A673 (cell line): ENCODE measurements at places on chromosomes 6 and 20.

DNA sequence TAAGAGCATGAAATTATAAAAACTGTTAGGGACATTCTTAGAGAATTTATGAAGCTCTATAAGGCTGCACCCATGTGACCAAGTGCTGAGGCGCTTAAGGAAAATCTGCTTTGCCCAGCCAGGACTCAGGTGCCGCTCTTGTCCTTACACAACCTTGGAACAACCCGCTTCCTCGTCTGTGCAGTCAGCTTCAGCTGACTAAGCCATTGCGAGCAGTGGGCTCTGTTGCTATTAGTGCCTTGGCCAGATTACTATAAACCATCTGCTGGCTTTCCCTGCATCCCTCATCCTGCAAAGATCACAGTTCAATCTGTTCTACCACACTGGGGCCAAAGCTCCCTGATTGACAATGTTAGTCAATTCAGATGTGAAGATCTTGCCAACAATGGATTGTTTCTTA is 89.1 kb upstream of the E2F3 start:
- DNase-seq, result no peak

DNA sequence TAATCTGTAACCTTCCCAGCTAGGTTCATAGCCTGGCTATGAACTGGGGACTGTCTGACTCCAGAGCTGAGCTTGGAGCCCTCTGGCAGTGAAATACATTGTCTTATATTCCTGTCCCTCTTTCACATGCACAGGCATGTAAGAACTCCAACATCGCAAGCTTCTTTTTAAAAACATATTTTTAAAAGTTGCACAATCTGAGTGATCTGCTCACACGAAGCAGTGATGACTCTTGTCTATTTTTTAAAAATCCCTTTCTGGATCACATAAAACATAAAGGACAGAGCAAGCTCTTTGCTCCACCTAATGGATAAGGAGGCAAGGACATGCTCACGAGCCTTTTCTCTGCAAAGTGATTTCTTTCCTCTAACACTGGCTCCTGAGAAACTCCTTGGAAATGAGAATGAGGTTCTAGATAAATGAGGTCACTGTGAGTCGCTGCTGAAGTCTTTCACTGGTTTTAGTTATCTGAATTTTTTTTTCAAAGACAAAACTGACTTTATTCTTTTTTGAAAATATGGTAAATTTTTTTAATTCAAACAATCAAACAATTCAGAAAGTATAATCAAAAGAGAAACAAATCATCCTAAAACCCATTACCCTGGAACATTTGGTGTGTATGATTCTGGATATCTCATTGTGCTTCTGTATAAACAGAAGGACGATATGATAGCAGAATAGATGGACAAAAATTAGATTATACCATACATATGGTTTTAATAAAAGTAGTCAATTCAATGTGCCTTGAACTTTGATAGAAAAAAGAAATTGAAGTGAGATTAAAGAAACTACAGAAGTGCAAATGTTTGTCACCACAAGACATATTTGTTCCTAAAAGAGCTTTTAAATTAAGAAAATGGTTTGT is 30.8 kb downstream of the IL20RA start:
- DNase-seq, result peak; percentile 41

DNA sequence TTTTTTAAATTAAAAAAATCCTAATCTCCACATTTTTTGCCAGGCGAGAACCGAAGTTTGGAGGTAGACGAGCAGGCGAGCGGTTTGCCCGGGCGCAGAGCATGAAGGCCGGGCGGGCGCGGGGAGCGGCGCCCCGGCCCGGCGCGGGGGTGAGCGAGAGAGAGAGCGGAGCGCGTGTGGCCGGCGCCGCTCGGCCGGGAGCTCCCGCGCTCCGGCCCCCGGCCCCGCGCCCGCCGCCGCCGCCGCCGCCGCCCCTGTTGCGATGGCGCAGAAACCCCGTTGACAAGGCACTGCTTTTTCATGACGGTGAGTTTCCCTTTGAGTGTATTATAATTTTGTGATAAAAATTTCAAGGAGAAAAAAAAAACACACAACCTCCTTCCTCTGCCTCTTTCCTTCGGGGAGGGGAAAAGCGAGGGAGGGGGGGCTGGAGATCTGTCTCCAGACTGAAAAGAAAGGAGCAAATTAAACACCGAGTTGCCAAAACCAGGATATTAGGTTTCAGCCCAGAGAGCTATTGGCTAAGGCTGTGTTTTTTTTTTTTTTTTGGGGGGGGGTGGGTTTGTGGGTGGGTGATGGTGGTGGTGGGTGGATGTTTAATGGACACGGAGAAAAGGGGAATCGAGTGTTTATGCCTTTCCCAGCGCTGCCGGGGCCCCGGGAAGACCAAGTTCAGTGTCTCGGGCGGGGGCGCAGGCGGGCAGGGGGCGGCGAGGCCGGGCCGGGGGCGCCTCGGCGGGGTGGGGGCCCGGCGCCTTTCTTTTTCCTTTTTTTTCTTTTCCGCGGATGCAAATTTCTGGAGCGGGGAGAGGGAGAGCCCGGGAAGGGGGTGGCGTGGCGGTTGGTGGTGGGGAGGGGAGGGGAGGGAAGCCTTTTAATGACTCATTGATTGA is at the start of gene BICRAL:
Gene BICRAL, plus strand, starts transcription at position 257 of the 893 bp plus-strand sequence. CDS start 39,971 bp downstream, outside the sequence.
- peak; percentile 81 for DNase-seq

DNA sequence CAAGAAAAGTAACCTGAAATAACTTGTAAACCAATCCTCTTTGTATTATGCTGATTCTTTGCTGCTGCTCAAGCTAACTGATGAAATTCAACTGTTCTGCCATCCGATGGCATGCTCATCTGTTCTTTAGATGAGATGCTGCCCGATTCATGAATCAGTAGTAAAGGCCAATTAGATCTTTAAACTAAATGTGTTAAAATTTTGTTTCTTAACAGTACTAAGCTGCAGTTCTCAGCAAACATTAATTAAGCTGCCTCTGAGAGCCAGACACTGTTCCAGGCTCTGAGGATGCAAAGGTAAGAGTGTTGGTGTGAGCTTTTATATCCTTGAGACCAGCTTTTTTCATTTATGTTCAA is 77.0 kb upstream of the NT5E start:
- no peak for DNase-seq

DNA sequence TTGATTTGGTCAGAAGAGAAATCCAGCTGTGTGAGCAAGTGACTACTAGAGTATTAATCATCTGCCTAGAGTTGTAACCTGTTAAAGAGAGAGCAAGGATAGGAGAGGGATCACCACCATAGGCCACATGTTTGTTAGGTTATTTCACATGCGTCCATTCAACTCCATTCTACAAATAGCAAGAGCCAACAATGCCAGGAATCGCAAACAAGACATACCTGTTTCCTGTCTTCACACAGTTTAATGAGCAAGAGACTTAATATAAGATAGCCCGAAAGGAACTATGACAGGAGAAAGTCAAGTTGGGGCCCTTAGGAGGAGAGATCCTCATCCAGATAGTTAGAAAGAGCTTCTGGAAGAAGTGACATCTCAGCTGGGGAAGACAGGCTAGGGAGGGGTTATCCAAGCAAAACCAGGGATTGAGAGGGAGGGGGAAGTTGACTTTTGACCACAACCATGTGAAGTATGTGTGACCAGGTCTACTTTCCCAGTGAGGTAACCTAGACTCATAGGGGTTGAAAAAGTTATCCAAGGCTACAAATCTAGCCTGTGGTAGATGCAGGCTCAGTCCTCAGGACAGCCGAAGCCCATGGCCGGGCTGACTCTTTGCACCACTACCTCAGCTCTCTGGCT is 147.4 kb downstream of the ALDH8A1 start:
- DNase-seq, result no peak

GRCh38 chr6:170174771-170175643 is 115.9 kb downstream of the DLL1 start:
- no peak for DNase-seq

DNA sequence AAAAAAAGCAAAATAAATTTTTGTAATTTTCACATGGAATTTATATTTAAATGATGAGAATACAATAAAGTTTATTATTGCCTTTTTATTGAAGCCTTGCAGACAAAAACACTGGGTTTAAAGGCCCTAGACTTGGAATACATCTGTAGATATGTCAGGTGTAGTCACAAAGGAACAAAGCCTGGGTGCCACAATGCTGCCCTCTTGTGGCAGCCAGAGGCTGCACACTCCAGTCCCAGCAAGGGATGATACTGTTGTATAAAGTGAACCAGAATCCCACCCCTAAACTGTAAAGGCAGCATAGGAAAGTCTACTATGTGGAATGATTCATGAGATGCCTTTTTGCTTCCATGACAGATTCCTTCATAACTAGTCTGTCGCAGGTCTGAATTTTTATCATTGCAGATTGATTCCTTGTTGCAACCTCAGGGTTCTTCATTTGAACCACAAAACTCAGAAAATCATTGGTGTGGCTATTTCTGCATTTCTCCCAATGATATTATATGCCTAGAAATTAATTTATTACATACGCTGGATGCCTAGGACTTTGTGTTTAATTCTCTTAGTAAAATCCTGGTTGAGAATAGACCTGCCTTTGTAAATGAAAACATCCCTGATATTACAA is 37.0 kb downstream of the MAK start:
- DNase-seq, result peak; percentile 64

- no peak for DNase-seq
Observed at GRCh38 chr20:32385541-32385940, 27.4 kb downstream of the ASXL1 start.

- DNase-seq, result no peak
Observed at GRCh38 chr6:163648868-163649267, 234.3 kb downstream of the QKI start.

- DNase-seq, result peak; percentile 49
Observed at GRCh38 chr6:35425284-35425683, 26.9 kb upstream of the FANCE start.

DNA sequence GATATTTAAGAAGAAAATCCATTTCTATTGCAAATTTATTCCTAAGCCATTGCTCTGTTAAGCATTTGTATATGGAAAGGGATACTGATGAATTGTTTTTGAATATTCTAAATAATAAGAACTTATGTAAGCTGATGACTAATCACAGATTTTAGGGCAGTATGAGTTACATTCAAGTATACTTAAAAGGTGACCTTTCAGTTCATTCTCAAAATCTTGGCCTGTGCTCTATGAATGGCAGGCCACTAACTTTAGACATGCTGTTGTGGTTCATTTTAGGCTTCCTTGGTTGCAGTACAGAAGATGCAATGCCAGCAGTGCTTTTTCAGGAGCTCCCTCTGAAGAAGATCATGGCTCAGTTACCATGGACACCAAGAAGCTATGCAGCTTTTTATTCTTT is 380.4 kb downstream of the CENPW start:
- no peak for DNase-seq
